GM23338 (cell line): ENCODE measurements at places on chromosomes 11 and 22. TPM values are rescaled to one million over a fixed set of nuclear protein-coding genes. Genes with fewer than 3 reads are reported as not detected.

- DNase-seq: no peak
Measured at GRCh38 chr11:64788321-64789215, 10.2 kb upstream of the SF1 start.

- DNase-seq: no peak
Measured at GRCh38 chr11:119758291-119758690, 29.3 kb upstream of the NECTIN1 start.

GRCh38 chr11:58227956-58228615 lies 632 bp downstream of the OR10Q1 start:
- DNase-seq: no peak

DNA sequence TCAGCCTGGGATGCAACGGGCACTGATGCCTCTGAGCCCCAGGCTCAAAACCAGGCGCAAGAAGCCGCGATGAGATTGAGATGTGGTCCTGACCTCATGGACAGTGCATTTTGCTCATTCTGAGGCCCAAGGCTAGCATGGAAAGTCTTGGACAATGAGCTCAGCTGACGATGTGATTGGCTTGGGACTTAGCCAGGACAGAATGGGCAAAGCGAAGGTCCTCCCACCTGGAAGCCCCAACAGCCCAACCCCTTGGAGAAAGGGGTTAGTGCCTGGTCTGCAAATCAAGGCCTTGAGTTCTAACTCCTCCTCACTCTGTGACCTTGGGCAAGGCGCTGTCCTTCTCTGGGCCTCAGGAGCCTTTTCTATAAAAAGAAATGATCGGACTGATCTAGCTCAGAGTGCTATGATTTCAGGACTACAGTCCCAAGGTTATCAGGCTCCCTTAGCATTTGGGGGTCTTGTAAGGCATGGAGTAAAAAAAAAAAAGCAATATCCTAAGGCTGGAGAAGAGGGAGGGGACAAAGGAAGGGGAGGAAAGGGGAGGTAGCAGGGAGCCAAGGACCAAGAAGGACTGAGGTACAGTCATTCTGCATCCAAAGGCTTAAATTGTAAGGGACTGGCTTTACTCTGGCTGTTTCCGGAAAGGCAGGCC lies 2.7 kb downstream of the SLC43A3 start:
- no peak for DNase-seq

GRCh38 chr11:128324051-128324481 lies 263.3 kb downstream of the ETS1 start:
- no peak for DNase-seq

LIPT2 gene
- total RNA-seq: 16.9 and 19.5 TPM in 2 replicates
